ENCODE measurements at places on chromosomes 11 and 22. TPM values are rescaled to one million over a fixed set of nuclear protein-coding genes. Genes with fewer than 3 reads are reported as not detected.

DNA sequence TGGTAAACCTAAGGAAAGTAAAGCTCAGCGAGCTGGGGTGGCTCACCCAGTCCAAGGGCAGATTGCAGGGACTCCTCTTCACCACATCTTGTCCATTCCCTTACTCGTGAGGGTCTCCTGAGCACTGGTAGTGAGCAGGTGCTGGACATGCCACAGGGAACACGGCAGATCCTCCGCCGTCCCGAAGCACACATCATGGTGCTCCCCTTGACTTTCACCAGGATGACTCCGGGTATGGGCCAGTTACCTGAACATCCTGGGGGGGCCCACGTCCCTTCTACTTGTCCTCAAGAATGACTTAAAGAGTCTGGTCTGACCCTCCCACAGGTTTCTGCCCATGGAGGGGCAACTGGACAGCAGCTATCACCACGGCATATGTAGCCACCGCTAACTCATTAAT lies 8.0 kb upstream of the SF1 start:
- no peak for DNase-seq

- DNase-seq, result no peak
Measured at GRCh38 chr11:108235633-108236032, 12.8 kb downstream of the ATM start.

Gene MS4A6A
- total RNA-seq, result not detected

Gene EXPH5
- total RNA-seq, result 10.6 TPM

DNA sequence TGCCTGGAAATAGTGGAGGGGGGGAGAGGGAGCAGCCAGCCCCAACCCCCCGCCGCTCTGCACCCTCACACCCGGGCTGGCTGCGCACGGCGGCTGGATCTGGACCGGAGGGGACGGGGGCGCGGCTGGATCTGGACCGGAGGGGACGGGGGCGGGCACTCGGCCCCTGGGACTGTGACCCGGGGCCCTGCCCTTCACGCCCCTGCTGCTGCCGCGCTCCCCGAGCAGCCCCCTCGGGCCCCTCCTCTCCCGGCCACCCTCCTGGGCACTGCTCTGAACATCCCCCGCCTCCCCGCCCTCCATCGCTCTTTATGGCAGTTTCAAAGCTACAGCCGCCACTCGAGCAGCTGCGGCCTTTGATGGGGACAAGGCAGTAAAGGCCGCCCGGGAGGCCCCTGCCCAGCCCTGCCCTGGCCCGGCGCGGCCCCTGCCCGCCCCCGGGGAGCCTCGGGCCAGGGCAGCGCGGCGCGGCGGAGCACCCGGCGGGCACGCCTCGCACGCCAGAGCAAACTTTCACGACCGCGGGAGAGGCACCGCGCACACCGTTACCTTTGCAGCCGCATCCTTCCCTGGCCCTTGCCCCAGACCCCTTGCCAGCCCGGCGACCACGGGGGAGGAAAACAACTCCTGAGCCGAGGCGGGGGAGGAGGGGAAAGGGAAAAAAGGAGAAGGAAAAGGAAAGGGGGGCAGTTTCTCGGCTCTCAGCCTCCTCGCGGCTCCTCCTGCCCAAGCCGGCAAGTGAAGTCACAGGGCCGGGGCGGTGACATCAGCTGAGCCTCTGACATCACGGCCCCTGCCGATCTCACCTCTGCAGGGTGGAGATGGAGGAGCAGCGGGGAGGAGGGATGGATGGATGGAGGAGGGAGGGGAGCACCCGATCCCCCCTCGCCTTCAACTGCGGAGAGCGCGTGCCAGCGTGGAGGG lies 13.1 kb upstream of the TCF20 start:
- DNase-seq, result no peak

Gene MUC5B
- total RNA-seq, result 0.10 TPM

DNA sequence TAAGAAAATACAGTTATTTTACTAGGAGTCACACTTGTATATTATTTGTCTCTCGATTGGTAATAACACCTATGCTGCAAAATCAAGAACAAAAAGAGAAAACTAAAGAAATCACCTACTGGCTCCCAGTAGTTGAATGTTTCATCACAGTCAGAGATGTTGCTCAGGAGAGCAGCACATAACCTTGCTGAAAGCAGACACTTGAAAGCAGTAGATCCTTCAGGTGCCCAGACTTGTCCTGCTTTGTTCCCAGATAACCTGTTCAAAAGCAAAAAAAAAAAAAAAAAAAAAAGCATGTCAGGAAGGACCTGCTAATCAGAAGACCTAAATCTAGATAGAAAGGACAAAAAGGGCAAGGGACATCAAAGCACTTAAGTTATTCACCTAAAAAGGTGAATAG lies 1.3 kb downstream of the ALG9 start:
- DNase-seq, result no peak

Gene APOL2
- 16.0 TPM for total RNA-seq

Gene PATE3
- total RNA-seq, result not detected

Gene PI4KA
- total RNA-seq, result 127 TPM

Gene THY1
- total RNA-seq, result 0.25 TPM

Gene C22orf31
- not detected for total RNA-seq

DNA sequence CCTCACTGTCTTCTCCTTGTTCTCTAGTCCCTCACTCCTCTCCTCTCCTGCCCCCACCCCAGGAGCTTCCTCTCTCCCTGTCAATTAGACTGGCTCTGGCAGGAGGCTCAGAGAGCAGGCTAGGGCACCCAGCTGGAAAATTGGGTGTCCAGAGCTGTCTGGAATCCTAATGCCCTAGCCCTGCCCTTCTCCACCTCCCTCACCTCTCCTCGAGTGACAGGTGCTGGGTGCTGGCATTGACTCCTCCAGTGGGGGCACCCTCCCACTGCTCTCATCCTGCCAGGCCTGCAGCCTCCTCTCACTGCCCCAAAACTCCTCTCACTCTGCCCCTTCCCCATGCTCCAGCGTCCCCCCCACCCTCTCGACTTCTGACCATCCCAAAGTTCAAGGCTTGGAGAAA lies 68.9 kb downstream of the CYTH4 start:
- no peak for DNase-seq

DNA sequence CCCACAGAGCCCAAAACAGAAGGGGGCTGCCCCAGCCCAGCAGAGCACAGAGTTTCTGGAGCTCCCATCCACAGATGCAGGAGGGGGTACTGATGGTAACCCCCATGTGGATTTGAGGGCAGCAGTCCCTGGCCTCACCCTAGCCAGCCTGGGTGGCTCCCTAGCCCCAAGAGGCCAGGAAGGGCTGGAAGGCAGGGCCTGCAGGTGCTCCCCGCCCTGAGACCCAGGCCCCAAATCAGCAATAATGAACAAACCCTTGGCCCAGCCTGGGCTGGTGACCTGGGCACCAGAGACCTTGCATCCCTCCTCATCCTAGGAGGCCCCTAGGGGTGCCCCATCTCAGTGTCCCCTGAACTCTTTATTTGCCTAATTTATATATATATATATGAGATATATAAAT lies 61.6 kb downstream of the MORC2 start:
- no peak for DNase-seq

DNA sequence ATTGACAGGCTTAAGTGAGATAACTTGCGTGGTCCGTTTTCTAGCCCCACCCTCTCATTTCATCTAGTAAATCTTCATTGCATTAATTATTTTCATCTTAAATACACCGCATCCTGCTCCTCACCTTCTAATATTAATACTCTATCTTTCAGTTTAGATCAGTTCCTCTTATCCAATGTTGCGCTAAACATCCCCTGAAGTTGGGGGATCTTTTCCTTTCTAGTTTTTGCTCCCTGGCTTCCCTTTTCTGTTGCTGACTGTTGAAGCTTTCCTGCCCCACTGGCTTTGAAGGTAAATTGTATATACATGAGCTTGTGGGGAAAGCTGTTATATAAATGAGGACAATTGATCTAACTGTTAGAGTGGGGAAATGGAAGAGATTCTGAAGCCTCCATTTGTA lies 7.2 kb downstream of the CAT start:
- no peak for DNase-seq

Gene RBMXL2
- total RNA-seq, result not detected

DNA sequence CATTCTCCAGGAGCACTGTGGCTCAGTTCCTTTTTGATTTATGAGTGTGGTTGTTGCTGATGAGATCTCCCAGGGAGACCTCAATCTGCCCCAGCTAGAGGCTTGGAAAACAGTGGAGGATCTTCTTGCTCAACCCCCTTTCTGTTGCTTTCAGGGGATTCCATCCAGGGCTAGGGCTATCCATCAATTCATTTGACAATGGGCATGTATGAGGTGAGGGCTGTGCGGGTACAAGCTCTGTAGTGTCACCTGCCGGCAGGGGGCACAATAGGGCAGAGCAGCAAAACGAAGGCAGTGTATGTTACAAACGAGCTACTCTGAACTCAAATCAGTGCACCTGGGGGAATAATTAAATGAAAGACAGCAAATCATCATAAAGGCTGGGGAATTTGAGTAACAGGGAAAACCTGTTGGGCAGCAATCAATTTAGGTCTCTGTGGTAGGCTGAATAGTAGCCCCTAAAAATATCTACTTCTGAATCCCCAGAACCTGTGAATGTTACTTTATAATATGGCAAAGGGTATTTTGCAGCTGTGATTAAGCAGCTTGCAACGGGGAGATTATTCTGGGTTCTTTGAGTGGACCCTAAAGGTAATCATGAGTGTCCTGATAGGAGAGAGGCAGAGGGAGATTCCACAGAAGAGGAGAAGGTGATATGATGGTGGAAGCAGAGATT lies 170.3 kb upstream of the ZBED5 start:
- peak; percentile 77 for DNase-seq

- DNase-seq, result no peak
Measured at GRCh38 chr11:61120706-61121191, 18.5 kb downstream of the CD5 start.

Gene FOLH1
- not detected for total RNA-seq

Gene IMMP1L
- 13.5 TPM for total RNA-seq

- DNase-seq, result peak; percentile 27
Measured at GRCh38 chr11:83521647-83522596, 235.8 kb upstream of the CCDC90B start.

DNA sequence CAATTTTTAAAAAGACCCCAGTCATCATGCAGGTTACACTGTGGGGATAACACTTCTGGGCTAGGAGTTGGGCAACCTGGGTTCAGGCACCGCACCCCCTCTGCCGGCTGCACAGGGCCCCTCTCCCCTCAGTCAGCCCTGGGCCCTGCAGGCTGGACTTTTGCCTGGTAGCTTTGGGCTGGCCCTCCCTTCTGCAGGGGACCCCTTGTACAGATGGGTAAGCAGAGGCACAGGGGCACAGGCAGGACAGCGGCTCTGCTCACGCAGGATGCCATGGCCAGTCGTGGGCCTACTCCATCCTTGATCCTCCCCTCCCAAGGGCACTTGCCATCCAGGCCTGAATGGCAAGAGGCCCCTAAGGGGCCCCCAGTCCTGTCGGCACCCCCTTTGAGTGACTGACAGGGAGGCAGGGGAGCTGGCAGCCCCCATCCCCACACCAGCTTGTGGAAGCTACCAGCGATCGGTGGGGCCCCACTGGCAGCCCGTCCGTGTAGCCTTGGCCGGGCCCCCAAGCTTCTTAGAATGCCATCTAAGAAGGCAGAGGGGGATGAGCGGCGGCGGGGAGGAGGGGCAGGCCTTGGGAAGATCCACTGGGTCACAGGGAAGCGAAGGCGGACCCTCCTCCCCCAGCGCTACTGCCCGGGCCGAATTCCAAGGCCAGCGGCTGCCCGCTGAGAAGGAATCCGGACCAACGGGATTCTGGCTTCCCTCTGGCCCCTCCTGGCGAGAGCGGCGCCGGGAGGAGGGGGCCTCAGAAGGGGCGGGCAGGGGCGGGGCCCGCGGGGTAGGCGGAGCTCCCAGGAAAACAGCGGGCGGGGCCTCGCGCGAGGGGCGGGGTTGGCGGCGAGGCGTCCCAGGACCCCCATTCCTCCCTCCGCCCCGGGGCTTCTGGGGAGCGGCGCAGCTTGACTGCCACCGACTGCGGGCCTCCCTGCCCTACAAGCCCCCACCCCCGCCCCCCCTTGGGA lies 6.8 kb upstream of the CHKA start:
- peak; percentile 87 for DNase-seq

Gene STX5
- total RNA-seq, result 80.6 TPM
